ENCODE measurements at places on chromosomes 1 and 21. TPM values are rescaled to one million over a fixed set of nuclear protein-coding genes. Genes with fewer than 3 reads are reported as not detected.

RXFP4 gene
- total RNA-seq: not detected

GPR3 gene
- 1.1 TPM for total RNA-seq

PTGER3 gene
- total RNA-seq: 0.09 TPM

BSND gene
- not detected for total RNA-seq

CELA2B gene
- not detected for total RNA-seq
